IPS DF 6.9 (cell line): ENCODE measurements at places on chromosomes 6 and 20.

GRCh38 chr6:9086331-9086730 is 651.0 kb upstream of the SLC35B3 start:
- no peak overlapping the region for H3K27ac ChIP-seq
- H3K27me3 ChIP-seq, result no peaks in the 10 kb centered on the region
- H3K4me3 ChIP-seq, result no peak overlapping the region

DNA sequence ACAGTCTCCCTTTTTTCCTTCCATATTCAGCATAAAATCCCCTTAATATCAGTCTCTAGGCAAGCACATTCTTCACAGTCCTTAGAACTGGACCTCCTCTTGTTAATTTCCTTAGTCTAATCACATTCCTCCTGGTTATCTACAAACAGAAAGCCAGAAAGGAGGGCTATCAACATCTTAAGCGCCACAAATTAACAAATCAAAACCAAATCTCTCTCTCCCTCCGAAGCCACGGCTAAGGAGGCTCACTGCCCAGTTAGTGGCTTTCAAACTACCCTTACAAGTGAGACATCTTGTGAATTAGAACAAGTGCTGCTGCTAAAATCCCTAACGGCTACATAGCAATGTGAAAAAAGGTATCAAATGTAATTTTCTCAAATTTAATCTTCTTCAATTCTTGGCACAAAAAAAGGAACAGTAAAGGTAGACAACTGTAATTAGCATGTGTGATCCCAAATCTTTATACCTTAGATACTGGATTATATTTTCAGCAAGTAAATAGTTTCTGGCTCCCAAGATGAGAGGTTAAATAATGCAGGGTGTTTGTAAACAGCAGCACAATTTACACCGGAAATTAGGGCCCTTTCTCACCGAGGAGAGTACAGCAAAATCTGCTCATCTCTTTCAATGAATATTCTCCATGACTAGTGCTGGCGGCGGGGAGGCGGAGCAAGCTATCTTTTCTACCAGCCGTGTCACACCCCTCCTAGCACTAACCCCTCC is 1.4 kb upstream of the TRIM39 start:
- H3K4me1 ChIP-seq, result peaks cover 5% of the 10 kb centered on the region; the same call in 1 of the 2 replicates
- H3K27me3 ChIP-seq, result no peaks in the 10 kb centered on the region
- no peak for DNase-seq

DNA sequence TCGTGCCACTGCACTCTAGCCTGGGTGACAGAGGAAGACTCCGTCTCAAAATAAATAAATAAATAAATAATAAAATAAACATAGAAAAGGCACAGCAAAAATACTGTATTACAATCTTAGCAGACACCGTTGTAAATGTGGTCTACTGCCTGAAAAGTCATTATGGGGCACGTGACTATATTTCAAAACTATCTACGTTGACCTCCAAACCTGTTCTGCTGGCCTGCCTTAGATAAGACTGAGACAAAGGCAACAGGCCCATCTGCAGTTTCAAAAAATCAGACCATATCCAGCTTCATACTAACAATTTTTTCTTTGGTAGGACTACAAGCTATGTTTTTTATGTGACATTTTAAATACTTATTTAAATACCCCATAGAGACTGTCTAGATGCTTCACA is 59.1 kb downstream of the AGPAT4 start:
- H3K27ac ChIP-seq, result no peak overlapping the region
- H3K27me3 ChIP-seq, result no peaks in the 10 kb centered on the region
- no peaks in the 10 kb centered on the region for H3K4me1 ChIP-seq
- DNase-seq, result no peak
- H3K4me3 ChIP-seq, result no peak overlapping the region

GRCh38 chr20:58973866-58974265 is 7.2 kb upstream of the NELFCD start:
- no peaks in the 10 kb centered on the region for H3K27me3 ChIP-seq
- H3K4me3 ChIP-seq, result no peak overlapping the region
- no peaks in the 10 kb centered on the region; the same call in 1 of the 2 replicates for H3K4me1 ChIP-seq
- no peaks in the 10 kb centered on the region for H3K36me3 ChIP-seq
- no peak for DNase-seq

- H3K36me3 ChIP-seq, result no peaks in the 10 kb centered on the region
- no peaks in the 10 kb centered on the region for H3K4me1 ChIP-seq
- H3K4me3 ChIP-seq, result no peak overlapping the region
- DNase-seq, result peak; percentile 84
- H3K27me3 ChIP-seq, result no peaks in the 10 kb centered on the region
Observed at GRCh38 chr20:38692436-38693411, 31.6 kb upstream of the SLC32A1 start.

DNA sequence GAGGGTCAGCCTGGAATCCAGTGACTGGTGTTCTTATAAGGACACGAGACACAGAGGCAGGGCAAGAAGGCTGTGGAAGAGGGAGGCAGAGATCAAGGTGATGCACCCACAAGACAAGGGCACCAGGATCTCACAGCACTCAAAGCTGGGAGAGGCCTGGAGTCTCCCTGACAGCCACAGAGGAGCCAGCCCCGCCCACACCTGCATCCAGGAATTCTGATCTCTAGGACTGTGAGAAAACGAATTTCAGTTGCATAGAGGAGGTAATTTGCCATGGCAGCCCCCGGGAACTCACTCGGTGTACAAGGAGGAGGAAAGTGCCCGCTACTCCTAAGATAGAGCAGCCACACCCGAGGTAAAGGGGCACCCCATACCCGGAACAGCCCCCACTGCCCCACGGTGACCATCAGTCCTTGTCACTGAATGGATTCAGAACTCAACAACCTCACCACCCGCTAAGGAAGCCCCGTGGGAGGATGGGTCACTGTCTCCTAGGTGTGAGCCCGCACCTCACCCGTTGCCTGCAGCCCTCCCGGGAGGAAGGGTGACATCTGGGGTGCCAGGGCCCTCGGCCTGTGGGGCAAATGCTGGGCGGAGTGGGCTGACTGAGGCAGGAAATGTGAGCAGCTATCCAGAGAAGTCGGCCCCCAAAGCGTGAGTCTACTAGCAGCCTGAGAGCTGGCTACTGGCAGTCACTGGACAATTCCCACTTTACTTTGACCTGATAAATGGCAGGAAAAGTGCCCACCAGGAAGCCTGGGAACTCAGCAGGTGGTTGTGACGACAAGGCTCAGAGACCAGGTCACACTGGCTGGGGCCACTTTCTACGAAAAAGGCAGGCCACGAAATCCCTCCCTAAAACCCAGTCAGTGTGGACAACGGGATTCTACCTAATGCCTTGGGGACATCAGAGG is 22.4 kb downstream of the DLL1 start:
- no peak overlapping the region for H3K4me3 ChIP-seq
- H3K27me3 ChIP-seq, result no peaks in the 10 kb centered on the region
- H3K36me3 ChIP-seq, result no peaks in the 10 kb centered on the region
- H3K27ac ChIP-seq, result no peak overlapping the region

GRCh38 chr20:15916623-15917022 is 656.6 kb downstream of the KIF16B start:
- no peak overlapping the region for H3K4me3 ChIP-seq
- no peak for DNase-seq
- H3K27ac ChIP-seq, result no peak overlapping the region
- H3K4me1 ChIP-seq, result peaks cover 2% of the 10 kb centered on the region; the same call in 1 of the 2 replicates
- no peaks in the 10 kb centered on the region for H3K27me3 ChIP-seq
- no peaks in the 10 kb centered on the region for H3K36me3 ChIP-seq

- no peaks in the 10 kb centered on the region for H3K4me1 ChIP-seq
- H3K4me3 ChIP-seq, result no peak overlapping the region
- H3K27ac ChIP-seq, result no peak overlapping the region
- no peaks in the 10 kb centered on the region for H3K27me3 ChIP-seq
- H3K36me3 ChIP-seq, result no peaks in the 10 kb centered on the region
- DNase-seq, result no peak
Observed at GRCh38 chr6:136173519-136174507, 76.3 kb downstream of the MTFR2 start.

DNA sequence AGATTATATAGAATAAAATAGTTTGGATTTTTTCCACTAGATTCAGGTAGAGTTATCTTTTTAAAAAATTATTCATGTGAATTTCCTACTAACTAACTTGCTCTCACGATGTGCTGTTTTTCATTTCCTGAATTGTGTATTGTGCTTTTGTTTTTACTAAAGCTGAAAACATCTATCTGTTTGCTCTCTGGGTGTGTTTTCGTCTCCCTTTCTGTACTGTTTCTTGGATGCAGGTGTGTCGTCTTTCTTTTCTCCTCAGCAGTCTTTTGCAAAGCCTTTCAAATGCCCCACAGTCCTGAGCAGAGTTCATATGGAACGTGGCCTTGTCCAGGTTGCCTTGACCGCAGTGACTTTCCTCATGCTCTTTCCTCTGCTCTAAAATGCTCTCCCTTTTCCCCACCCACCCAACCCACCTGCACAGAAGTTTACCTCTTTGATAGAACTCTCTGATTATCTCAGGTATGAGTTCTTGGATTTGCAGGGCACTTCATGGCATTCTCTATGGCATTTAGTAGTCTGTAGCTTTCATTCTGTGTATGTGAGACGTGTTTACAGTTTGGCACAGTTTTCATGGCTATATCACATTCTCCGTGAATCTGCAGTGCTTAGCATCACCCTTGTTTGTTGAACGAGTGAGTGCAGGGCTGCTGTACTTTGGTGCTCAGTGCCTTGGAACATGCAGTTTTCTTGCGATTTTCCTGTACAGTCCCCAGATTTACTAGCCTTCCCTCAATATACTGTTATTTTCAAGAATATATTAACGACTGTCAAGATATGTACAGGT is 77.1 kb downstream of the FARS2 start:
- H3K27me3 ChIP-seq, result no peaks in the 10 kb centered on the region
- peaks cover 1% of the 10 kb centered on the region; the same call in 1 of the 2 replicates for H3K4me1 ChIP-seq
- H3K27ac ChIP-seq, result no peak overlapping the region
- DNase-seq, result no peak

GRCh38 chr20:58219342-58219700 is 9.1 kb downstream of the ANKRD60 start:
- no peaks in the 10 kb centered on the region for H3K4me1 ChIP-seq
- H3K27me3 ChIP-seq, result no peaks in the 10 kb centered on the region
- H3K36me3 ChIP-seq, result no peaks in the 10 kb centered on the region
- no peak overlapping the region for H3K27ac ChIP-seq
- no peak overlapping the region for H3K4me3 ChIP-seq

DNA sequence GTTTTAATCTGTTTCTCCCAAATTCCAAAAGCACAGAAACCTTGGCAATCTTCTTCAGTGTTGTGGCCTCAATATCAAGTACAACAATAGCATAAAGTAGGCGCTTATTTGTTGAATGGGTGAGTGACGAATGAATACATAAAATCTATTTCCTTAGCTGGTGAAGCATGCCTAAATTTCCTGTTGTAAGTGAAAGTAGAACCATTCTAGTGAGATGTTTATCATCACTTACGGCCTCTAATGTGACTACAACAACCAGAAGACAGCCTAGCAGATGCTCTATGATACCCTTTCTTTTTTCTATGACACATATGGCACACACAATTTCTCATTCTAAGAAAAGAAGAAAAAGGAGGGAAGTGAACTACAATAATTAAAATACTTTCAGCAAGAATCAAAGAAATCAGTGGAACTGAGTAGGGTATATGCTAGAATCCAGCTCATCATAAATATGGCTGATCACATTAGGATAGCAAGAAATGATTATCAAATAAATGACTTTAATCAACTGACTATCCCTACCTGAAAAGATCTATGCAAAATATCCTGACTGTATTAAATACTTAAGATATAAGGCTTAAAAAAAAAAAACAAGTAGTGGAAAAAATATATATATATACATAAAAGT is 67.4 kb downstream of the BTBD9 start:
- DNase-seq, result no peak
- H3K4me1 ChIP-seq, result no peaks in the 10 kb centered on the region
- H3K27ac ChIP-seq, result no peak overlapping the region
- no peaks in the 10 kb centered on the region for H3K27me3 ChIP-seq
- no peaks in the 10 kb centered on the region for H3K36me3 ChIP-seq
- no peak overlapping the region for H3K4me3 ChIP-seq

DNA sequence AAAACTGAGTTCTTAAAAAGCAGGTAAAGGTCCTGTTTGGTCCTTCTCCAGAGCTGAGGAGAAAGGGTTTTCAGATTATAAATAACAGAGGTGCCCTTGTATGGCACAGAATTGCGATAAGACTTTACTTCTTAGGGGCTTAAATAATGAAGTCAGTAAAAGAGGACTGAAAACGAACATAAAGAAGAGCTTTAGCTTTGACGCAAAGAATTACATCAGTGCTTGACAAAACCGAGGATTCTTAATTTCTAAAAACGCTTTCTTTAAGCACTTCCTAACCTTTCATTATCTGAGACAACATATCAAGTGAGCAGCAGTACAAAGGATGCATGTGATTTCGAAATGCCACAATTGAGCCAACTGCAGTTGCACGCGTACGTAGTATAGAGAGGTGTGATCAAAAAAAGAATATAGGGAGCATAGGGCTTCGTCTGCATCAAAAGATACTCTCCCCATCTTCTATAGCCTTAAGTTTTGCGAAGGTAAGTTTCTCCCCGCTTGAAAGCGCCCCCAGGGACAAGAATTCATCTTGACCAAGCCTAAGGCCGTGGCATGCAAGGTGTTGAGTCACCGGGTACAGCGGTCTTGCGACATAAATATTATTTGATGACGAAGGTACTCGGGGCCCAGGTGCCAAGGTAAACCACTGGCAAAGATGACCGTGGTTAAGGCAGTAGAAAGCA is 778 bp upstream of the LOC128125822 start:
- no peak overlapping the region for H3K27ac ChIP-seq
- no peak for DNase-seq
- H3K4me1 ChIP-seq, result peaks cover under 1% of the 10 kb centered on the region; the same call in 1 of the 2 replicates
- H3K36me3 ChIP-seq, result peaks cover 2% of the 10 kb centered on the region; the same call in 1 of the 2 replicates
- peak overlapping the region; percentile 77; the same call in 1 of the 2 replicates for H3K4me3 ChIP-seq
